Fibroblast of skin of right quadriceps (primary cell): ENCODE measurements at places on chromosomes 6 and 20.

- DNase-seq: no peak
Observed at GRCh38 chr6:128244751-128245405, 275.5 kb downstream of the PTPRK start.

- no peak for DNase-seq
Observed at GRCh38 chr6:20265842-20266241, 53.6 kb upstream of the MBOAT1 start.

- no peak for DNase-seq
Observed at GRCh38 chr6:52305948-52306767, 21.6 kb upstream of the MCM3 start.

- DNase-seq: no peak
Observed at GRCh38 chr20:63855363-63856097, 5.8 kb upstream of the ABHD16B start.

GRCh38 chr6:36402481-36402880 lies 15.0 kb upstream of the ETV7 start:
- no peak for DNase-seq

DNA sequence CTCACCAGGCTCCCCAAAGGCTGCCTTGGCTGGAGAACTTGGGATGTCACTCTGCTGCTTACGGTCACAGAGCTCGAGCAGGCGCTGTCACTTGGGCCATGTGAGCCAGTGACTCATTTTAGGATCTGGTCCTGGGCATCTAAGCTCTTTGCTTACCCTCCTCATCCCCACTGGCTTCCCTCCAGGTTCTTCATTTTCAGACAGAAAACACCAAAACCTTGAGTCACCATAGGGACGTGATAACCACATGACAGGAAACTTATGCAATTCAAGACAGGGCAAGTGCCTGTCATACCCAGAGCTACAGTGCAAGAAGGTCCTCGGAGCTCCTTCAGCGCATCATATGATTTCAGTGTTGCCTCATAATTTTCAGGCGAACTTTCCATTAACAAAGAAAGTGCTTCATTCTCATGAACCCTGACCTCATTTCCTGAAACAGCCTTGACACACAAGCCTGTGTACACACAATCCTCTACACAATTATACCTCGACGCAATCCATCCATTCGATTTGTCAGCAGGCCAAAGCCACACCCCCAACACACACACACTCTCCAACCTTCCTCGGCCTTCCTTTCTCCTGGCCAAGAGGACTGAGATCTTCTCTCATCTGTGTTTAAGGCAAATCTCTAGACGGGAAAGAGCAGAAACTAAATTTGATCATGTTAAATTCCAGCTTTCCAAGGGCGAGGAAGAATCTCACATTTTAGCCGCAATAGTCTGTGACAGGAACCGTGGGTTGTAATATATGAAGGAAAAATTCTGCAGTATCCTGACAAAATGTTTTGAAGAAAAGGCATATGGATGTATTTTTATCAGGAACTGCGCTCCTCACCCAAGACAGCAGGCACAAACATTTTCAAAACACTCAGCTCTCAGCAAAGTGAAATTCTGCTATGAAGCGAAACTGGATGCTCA lies 25.3 kb downstream of the TBC1D7 start:
- DNase-seq: peak; percentile 99

GRCh38 chr6:43671011-43671800 lies 16.4 kb downstream of the MRPS18A start:
- DNase-seq: no peak

GRCh38 chr6:112049026-112049799 lies 4.7 kb upstream of the CCN6 start:
- DNase-seq: no peak

GRCh38 chr6:20028562-20028961 lies 183.7 kb downstream of the MBOAT1 start:
- DNase-seq: no peak

DNA sequence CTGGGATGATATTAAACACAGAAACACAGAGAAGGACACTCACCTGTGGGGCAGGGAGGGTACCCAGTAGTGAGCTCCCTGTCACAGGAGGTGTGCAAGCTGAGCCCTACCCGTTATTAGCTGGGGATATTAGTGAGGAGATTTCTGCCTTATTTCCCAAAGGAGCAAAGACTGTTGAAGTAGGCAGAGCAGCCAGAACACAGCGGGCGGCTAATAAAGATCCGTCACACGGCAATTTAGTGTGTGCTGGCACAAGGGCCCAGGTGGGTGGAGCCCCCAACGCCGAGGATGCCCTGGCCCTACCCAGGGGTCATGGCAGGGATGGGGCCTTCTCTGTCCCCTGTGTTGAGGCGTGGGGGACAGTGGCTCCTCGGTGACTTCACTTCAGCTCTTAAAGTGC lies 8.3 kb downstream of the VSTM2L start:
- no peak for DNase-seq

DNA sequence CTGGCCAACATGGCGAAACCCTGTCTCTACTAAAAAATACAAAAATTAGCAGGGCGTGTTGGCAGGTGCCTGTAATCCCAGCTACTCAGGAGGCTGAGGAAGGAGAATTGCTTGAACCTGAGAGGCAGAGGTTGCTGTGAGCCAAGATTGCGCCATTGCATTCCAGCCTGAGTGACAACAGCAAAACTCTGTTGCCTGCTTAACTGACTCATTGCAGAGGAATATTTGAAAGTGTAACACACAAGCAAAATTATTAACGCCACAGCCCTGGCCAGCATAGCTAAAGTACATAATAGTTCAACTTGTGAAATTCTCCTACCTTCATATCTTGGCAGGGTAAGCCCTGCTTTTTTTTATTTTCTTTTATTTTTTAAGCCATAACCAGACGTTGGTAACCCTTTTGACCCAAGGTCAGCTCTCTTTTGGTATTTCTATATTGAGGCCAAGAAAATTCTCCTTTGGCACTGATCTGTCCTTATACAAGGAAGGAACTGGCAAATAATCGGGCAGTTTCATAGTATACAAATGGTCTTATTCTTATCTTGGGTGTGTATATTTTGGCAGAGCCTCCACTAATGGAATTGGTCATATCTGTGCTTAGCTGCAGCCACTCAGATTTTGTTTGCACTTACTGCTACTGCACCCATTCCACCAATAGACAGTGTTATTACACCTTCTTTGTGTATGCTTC lies 4.0 kb upstream of the ADGRF5 start:
- peak; percentile 54 for DNase-seq

GRCh38 chr6:105769197-105769596 lies 316.9 kb upstream of the PRDM1 start:
- no peak for DNase-seq

GRCh38 chr6:127618729-127619128 lies 41.8 kb downstream of the C6orf58 start:
- no peak for DNase-seq

- no peak for DNase-seq
Observed at GRCh38 chr6:10621847-10622246, 72.6 kb downstream of the C6orf52 start.

DNA sequence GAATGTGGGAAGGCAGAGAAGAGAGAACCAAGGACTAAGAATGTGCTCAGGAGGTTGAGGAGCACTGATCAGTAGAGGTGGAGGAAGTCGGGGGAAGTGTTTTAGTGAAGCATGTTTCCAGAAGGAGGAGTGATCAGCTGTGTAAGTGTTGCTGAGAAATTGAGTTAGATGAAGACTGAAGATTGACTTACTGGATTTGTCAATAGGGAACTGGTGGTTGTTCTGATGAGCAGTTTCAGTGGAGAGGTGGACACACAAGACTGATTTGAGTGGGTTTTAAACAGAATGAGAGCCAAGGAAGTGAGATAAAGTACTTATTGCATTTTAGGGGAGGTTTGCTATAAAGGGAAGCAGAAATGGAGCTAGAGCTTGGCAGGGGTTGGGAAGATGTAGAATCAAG lies 182.6 kb downstream of the CDKAL1 start:
- no peak for DNase-seq

GRCh38 chr6:29789176-29789575 lies 38.4 kb upstream of the HLA-G start:
- no peak for DNase-seq

DNA sequence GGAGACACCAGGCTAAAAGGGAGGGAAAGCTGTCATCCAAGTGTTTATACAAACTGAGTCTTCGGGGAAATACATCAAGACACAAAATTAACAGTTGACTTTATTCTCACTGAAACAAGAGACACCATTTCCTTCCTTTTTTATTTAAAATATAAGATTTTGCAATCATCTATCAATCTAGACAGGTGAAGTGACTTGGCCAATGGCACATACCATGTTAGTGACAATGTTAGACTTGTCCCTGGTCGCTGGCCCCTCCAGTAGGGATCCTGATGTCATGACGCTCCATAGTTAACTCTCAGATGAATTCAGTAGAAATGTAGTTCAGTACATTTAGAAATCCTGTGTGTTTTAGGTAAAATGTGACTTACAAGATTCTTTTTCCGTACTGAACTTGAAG lies 2.9 kb downstream of the SASH1 start:
- DNase-seq: no peak

DNA sequence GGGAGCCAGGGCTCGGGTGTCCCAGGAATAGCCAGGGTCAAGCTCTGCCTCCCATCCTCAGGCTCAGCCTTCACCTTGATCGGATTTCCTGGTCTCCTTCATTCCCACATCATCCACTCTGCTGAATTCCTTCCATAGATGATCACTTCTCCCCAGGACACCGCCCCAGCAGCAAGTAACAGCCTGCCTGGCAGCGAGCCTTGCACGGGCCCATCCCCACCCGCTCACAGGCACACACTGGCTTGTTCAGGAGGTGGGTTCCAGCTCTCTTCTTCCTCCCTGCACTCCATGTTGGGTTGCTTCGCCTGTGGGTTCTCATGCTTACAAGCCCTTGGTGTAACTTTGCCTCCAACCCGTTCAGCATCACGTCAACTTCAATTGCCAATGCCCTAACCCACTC lies 113.0 kb upstream of the IYD start:
- DNase-seq: no peak

- no peak for DNase-seq
Observed at GRCh38 chr6:123529843-123530242, 106.9 kb downstream of the TRDN start.

DNA sequence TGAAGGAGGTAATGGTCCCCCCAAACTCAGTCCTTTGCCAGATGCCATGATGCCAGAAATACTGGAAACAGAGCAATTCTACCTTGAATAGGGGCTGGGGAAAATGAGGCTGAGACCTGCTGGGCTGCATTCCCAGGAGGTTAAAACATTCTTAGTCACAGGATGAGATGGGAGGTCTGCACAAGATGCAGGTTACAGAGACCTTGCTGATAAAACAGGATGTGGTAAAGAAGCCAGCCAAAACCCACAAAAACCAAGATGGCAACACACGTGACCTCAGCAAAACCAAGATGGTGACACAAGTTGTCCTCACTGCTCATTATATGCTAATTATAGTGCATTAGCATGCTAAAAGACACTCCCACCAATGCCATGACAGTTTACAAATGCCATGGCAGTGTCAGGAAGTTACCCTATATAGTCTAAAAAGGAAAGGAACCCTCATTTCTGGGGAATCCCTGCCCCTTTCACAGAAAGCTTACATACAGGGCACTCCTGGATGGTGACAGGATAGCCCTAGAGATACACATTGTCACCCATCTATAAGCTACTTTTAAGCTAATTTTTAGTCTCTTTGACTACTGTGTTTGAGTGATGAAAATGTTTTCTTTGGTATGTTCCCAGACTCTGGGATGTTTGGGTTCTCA lies 979.7 kb downstream of the TBC1D32 start:
- DNase-seq: peak; percentile 39

GRCh38 chr6:145022199-145022796 lies 713.0 kb downstream of the EPM2A start:
- no peak for DNase-seq

DNA sequence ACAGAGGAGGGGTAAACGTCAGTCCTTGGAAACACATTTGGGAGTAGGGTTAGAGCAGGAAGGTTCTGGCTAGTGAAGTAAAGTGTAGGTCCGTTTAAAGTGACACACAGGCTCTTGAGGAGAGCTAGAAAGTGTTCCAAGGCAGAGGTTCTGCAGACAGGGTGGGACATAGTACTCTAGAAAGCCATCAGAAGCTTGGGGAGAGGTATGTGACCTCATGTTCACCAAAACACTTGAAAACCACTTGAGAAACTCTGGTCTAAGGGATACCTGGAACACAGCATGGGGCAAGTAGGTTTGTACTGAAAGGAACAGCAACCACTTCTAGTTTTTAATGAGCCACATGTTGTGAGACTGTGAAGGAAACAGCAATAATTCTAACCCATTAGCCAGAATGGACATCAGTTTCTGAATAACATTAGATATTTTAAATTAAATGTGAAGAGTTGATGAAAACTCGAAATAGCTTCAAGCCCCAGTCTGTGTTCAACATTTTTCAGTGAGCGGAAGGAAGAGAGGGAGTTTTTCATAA lies 49.0 kb downstream of the SOBP start:
- no peak for DNase-seq

- DNase-seq: no peak
Observed at GRCh38 chr6:155448668-155449449, 6.8 kb downstream of the NOX3 start.

GRCh38 chr6:24933266-24933665 lies 2.5 kb downstream of the RIPOR2 start:
- DNase-seq: no peak

DNA sequence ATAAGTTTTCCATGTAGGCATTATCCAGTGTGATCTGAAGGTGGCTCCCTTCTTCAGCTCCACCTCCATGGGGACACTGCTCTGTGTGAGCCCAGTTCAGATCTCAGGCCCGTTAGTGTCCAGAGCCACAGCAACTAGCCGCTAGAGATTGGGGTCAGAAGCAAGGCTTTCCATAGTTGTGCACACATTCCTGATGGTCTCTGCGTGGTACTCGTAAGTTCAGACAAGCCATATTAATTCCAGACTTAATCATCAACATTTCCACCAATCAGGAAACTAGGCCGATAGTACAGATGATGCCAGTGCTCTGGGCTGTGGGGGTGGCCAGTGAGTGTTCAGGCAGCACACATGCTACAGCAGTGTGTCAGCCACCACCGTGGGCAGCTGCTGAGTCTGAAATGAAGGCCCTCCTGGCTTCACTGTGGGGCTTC lies 17.5 kb upstream of the SYNCRIP start:
- DNase-seq: peak; percentile 95

DNA sequence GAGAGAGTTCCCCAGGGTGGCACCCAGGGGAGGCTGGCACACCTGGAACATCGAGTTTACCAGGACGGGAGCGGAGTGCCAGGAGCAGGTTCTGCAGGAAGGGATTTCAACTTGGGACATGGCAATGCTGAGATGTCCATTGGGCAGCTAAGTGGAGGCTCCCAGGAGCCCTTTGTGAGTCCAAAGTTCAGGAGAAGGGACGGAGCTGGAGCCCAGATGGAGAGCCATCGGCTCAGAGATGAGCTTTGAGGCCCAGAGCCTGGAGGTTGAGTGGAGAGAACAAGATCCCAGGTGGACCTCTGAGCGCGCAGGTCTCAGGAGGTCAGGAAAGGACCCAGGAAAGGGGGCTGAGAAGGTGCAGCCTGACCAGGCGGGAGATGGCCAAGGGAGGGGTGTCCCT lies 67.5 kb upstream of the AFDN start:
- DNase-seq: no peak

DNA sequence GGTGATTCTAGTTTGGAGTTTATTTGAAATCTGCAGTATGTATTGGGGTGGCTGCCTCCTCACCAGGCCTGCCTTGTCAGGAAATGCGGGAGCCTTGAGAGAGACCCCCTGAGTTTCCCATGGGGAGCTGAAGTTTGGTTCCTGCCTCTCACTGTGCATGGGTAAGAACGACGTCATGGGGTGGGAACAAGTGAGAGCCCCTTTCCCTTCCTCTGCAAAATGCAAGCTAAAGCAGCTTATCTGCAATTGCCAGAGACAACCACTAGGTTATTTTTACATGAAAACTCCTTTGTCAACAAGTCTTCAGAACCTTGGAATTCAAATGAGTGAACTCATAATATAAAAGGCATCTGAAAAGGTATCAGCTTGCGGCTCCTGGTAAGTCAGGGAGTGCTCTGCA lies 58.4 kb downstream of the TMEM170B start:
- DNase-seq: no peak
